ENCODE measurements at places on chromosomes 12 and 14.

DNA sequence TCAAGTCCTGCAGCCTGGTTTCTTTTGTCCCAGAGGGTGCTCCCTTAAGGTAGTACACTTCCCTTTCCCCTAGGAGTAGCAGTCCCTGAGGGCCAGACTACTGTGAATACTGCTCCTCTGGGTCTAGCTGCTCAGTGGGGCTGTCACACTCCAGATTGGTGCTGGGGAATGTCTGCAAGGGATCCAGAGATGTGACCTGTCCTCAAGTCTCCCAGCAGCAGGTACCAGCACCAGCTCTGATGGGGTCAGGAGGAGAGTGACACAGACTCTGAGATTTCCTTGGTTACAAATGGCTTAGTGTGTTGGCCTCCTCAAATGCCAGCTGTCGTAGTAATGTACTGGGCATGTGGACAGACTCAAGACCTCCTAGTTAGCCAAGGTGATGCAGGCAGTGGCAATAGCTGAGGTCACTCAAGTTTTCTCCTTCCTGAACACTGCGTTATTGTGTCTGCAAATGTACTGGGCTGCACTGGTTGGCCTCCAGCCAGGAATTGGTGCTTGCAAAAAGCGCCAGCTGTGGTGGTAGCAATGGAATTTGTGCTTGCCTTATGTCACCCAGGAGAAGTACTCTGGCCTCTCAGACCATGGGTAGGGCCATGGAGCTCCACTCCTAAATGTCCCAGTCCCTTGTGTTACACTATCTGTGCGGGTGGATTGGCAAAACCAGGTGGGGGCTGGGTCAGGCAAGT is 36.4 kb upstream of the AEBP2 start:
- no peak for DNase-seq

DNA sequence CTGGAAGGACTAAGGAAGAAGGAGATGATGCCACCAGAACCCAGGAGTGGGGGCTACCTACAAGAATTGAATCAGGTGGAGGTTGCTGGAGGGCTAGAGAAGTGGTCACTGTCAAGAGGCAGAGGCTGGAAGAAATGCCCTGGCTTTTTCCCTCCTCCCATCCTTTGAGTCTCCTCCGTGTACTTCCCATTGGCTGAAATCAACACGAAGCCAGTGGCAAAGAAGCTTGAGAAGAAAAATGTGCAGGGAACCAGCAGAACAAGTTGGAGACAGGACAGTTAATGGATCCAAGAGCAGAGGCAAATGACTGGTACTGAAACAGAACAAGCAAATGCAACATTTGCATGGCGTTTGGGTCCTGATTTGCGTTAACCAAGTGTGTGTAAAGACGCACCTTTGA is 9.1 kb upstream of the FBLN5 start:
- DNase-seq: no peak

GRCh38 chr12:116996093-116996492 is 85.3 kb downstream of the FBXW8 start:
- DNase-seq: no peak

- DNase-seq: no peak
Observed at GRCh38 chr12:87054226-87054625, 798.0 kb upstream of the MGAT4C start.

- no peak for DNase-seq
Observed at GRCh38 chr12:119808441-119808840, 68.7 kb downstream of the CIT start.

DNA sequence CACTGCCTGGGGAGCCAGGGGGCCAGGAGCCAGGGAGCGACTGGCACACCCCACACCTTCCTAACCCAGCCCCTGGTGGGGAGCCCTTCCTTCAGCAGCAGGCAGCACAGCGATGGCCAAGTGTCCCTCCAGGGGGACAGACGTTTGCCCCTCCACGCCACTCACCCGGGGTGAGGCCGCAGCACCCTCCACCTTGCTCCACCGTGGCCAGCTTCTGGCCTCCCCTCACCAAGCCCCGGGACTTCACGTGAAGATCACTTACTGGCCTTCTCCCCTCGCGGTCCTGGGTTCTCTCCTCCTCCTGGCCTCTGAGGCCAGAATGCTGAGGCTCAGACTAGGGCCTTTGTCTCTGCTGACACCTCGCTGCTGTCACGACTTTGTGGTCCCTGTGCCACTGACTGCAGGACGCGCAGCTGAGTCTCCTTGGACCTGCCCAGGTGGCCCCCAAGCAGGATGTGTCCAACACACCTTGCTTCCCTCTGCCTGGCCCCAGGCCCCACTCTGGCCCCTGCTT is 3.5 kb upstream of the ASPG start:
- DNase-seq: no peak

DNA sequence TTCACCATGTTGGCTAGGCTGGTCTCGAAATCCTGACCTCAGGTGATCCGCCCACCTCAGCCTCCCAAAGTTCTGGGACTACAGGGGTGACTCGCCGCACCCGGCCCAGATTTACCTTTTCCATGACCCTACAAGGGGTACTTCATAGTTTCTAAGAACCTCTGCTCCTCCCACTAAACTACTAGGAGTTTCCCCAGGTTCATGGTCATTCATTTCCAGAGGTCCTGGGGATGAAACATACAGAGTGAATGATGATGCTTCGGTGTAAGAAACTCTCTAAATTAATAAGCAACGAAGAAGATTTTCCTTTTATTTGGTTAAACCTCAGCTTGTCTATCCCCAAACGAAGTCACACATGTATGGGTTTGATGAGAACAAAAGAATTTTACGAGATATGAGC is 56.9 kb downstream of the AMN start:
- DNase-seq: no peak

- DNase-seq: no peak
Observed at GRCh38 chr14:34794941-34795340, 80.2 kb downstream of the BAZ1A start.

DNA sequence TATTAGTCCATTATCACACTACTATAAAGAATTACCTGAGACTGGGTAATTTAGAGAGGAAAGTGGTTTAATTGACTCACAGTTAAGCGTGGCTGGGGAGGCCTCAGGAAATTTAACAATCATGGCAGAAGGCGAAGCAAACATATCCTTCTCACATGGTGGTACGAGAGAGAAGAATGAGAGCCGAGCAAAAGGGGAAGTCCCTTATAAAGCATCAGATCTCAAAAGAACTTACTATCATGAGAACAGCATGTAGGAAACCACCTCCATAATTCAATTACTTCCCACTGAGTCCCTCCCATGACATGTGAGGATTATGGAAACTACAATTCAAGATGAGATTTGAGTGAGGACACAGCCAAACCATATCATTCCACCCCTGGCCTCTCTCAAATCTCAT is 422.6 kb downstream of the MDGA2 start:
- DNase-seq: no peak

DNA sequence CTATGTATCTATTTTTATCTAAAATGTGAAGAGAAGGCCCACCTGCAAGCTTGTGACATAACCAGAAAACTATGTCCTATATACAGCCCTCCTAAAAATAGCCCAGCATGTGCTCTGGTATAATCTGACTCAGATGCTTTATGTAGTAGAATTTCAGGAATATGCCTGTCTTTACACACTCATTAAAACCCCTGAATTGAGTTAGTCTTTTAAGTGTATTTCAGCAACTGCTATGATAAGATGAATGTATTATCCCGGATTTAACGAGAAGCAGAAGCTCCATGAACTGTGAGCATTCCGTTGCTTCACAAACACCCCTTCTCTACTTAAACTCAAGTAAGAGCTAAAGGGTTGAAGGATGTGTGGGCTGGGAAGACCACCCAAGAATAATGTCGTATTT is 89.9 kb upstream of the PRICKLE1 start:
- no peak for DNase-seq

DNA sequence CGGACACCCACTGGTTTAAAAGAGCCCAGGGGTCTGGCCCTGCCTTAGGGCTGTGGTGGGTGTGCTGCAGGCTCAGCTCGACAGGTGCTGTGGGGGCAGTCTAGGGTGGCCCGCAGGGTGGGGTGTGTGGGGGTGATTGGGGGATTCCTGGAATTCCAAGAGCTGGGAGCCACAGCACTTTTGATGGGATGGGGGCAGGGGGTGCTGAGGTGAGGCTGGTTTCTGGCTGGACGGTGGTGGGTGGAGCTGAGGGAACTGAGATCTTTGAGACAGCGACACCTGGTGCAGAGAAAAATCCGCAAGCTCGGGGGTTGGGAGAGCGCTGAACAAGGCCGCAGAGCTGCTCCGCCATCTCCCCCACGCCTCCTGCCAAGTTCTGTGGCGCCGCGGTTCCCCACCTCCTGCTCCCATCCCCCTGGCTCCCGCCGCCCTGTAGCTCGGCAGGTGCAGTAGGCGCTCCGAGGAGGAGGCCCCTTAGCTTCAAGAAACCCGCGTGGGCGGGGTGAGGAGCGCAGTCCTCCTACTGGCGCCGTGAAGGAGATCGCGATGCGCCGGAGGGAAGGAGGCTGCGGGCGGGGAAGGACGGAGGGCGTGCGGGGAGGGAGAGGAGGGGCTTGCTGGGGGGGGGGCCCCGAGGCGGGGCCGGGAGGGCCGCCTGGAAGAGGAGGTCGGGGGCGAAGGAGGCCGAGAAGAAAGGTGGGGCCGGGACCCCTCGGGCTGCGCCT is 1.3 kb upstream of the TEDC1 start:
- DNase-seq: peak; percentile 93

- no peak for DNase-seq
Observed at GRCh38 chr12:28558250-28558649, 368.0 kb downstream of the CCDC91 start.

GRCh38 chr14:65860956-65861611 is 448.6 kb downstream of the FUT8 start:
- DNase-seq: no peak

- DNase-seq: no peak
Observed at GRCh38 chr14:39731912-39732311, 299.7 kb upstream of the FBXO33 start.

- no peak for DNase-seq
Observed at GRCh38 chr14:104513641-104514046, 65.9 kb upstream of the C14orf180 start.

GRCh38 chr12:49970658-49971057 is 2.1 kb upstream of the AQP6 start:
- no peak for DNase-seq

GRCh38 chr14:67137744-67138371 is 51.4 kb upstream of the GARIN2 start:
- no peak for DNase-seq

DNA sequence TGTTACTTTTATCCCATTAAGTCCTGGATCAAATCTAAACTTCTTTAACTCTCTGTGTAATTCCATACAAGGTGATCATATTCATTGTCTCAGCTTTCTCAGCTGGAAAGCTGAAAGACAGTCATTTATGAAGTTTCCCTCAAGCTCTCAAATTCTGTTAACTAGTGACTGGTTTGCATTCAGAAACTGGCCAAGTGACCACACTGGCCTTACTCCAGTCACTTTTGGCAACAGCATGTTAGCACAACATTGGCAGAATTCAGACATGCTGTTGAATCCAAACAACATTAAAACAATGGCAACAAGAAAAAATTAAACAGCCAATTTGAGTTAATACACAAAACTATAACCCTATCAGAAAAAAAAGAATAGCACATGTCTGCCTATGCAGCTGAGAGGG is 343.3 kb downstream of the MDGA2 start:
- no peak for DNase-seq

DNA sequence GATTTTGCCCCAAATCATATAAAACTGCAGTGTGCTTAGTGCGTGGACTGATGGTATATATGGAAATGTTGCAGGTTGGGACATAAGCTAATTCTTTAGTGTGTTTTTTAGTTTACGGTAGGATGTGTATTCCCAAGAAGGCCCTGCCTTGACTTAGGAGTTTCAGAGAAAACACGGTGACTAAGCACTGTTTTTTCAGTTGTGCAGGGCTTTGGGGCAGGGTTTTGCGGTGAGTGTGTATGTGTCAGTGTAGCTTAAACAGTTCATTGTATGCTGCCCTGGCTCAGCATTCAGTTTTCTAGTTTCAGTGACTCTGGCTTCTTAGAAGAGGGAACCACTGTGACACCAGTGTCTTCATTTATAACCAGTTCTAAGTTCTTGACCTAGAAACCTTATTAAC is 101.2 kb downstream of the AKAP6 start:
- no peak for DNase-seq

DNA sequence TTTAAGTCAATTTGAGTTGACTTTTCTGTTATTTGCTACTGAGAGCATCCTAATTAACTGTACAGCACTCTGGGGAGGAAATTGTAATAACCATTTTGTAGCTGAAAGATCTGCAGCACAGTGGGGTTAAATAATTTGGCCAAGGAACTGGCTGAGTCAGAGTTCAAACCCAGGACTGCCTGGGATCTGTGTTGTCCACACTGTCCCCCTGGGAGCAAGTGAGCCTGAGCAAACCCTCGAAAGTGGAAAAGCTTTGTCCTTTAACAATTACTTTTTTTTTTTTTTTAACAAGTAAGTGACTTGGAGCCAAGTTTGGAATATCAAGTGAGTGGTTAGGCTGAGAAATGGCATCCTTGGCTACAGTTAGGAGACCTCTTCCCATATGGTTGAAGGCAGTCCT is 247.2 kb upstream of the CCDC196 start:
- no peak for DNase-seq

- no peak for DNase-seq
Observed at GRCh38 chr12:59151243-59151642, 230.9 kb upstream of the LRIG3 start.

DNA sequence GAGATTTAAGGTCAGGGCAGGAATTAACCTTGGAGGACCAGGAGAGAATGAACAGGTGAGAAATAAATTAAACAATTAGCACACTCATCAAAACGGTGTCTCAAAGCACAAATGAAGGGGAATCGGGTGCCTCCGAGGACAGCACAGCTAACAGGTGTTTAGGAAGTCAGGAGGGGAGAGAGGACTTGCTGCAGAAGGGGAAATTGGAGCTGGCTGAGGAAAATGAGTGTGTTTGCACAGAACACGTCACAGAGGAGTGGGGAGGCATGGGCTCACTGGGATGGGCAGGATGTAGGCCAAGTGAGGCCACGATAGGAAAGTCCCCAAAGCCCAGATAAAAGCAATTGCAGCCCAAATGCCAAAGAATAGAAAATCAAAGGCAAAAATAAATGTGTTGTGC is 121.7 kb downstream of the ZNF664 start:
- no peak for DNase-seq

- DNase-seq: no peak
Observed at GRCh38 chr12:100375038-100375735, 18.3 kb downstream of the SLC17A8 start.

DNA sequence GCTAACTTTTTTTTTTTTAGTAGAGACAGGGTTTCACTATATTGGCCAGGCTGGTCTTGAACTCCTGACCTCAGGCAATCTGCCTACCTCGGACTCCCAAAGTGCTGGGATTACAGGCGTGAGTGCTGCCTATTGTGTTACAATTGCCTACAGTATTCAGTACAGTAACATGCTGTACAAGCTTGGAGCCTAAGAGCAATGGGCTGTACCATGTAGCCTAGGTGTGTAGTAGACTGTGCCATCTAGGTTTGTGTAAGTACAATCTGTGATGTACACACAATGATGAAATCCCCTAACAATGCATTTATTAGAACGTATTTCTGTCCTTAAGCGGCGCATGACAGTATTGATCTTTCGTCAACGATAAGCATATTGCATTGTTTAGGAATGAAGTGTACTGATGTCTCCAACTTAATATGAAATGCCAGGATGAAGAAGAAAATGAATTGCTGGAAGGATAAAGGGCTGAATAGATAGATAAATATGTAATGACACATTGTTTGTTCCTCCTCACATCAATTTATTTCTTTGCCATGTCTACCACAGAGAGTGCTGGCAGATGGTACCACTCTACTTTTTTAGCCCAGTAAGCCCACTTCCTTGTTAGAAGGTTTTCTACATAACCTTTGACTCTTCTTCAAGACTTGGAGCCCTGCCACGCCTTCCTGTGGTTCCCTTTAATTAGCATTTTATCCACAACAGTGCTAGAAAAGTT is 467.5 kb downstream of the VRK1 start:
- DNase-seq: no peak

Measured in suprapubic skin (tissue), 4 donors.